ENCODE measurements at places on chromosomes 7 and 10.

- DNase-seq = no peak
Observed at GRCh38 chr7:117405519-117405918, 21.8 kb downstream of the ASZ1 start.

DNA sequence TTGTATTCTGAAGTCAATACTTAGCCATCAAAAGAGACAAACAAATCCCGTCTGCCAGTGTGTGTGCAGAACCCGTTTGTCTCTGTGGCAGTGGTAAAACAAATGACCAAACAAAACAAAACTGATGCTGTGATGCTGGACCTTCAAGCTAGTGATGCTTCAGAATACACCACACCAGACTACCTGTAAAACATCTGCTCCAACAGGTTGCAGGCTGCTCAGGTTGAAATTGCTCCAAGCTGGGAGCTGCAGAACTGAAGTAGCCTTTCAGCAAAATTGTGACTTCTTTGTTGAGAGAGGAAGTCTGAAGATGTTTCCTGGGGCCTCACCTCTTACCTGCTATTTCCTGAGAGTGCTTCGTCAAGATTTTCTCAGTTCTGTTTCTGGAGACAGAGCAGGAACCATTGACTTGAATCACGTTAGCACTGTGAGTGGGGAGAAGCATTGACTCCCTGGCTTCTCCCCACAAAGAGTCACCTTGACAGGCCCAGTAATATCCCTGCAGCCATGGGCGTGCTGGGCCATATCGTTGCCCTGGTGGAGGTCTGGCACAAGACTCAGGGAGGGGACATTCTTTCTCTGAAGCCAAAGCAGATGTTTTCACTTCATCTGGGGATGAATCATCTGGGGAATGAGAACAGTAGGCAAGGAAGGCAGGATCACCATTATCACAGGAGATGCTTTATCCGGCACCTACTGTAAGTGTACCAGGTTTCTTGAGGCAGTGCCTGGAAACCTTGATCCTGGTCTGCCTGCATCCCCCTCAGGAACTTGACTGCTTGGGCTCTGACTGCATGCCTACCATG lies 80.2 kb downstream of the RBM20 start:
- no peak for DNase-seq

DNA sequence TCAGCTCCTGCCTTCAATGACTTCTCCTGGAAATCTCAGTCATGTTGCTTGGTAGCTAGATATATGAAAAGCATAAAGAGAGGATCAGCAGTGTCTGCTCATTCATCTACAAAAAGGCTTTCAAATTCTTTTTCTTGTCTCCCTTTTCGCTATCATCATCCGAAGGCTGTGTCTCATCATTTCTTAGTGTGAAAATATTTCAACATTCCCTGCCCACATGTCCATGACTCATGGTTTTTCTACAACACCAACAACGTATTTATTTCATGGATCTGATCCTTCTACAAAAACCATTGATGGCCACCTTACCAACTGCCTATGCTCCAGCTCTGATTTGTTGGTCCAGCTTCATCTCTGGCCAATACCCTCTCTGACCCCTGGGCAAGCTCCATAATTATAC lies 472.5 kb upstream of the GHITM start:
- no peak for DNase-seq

GRCh38 chr7:118148930-118149329 lies 35.0 kb upstream of the LSM8 start:
- no peak for DNase-seq

- no peak for DNase-seq
Observed at GRCh38 chr10:29994811-29995210, 64.6 kb downstream of the JCAD start.

DNA sequence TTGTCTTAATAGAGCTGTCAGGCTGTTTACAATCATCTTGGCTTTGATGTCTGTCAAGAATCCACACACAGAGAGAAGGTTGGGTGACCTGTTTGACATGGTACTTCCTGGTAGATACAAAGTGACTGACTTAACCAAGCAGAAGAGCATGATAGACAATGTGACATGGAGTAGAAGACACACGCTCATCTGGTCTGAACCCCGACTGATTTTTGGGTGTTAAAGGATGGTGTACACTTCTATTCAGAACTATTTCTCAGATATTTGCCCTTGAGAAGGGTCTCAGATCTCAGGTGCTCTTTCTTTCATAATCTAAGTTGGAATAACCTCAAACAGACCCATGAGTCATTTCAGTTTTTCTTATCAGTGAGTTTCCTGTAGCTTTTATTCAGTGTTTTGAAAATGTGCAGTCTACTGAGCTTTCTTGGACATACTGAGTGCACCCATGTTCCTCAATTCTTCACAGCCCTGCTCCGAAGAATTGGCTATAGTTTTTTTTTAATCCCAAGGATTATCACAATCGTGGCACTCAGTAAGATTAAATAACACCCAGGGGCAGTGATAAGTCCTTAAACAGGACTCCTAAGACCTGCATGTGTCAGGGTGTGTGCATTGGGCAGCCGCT lies 46.4 kb upstream of the NXPH1 start:
- no peak for DNase-seq

- DNase-seq = no peak
Observed at GRCh38 chr7:152619027-152619739, 56.8 kb downstream of the XRCC2 start.

DNA sequence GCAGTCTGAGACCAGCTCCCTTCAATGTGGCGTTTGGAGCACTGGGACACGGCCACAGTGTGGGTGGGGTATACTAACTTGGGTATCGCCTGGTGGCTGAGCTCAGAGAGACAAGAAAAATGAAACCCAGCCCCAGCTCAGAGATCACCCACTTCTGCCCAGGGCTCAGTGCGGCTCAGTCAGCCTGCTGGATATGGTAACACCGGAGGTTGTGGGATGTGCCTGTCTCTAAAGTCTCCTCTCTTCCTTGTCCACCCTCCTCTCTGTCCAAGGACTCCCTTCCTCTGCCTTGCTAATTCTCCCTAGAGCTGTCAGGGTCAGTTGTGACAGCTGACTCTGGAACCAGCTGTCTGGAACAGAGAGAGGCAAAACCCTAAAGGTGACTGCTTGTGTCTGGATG lies 149.1 kb downstream of the PTPN20 start:
- no peak for DNase-seq

- DNase-seq = no peak
Observed at GRCh38 chr7:34463830-34464229, 194.2 kb upstream of the NPSR1 start.

GRCh38 chr10:11612021-11613001 lies 861 bp upstream of the USP6NL start:
- DNase-seq = peak; percentile 57

GRCh38 chr7:132596588-132596987 lies 20.3 kb upstream of the PLXNA4 start:
- no peak for DNase-seq

DNA sequence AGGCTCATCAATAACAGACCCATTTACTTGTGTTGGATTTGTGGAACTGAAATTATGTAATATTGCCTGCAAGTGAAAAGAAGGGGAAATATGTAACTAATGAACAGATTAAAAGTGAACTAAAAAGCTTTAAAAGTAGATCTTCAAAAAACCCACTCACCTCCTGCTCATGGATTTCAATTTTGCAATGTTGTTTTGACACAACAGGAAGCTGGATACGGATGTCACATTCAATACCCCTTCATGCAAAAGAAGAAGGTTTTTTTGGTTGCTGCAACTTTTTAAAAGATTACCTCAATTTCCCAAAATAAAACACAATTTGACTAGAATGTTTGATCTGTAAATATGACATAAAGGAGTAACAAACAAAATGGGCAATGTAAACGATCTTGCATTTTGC lies 3.3 kb downstream of the MKI67 start:
- no peak for DNase-seq

DNA sequence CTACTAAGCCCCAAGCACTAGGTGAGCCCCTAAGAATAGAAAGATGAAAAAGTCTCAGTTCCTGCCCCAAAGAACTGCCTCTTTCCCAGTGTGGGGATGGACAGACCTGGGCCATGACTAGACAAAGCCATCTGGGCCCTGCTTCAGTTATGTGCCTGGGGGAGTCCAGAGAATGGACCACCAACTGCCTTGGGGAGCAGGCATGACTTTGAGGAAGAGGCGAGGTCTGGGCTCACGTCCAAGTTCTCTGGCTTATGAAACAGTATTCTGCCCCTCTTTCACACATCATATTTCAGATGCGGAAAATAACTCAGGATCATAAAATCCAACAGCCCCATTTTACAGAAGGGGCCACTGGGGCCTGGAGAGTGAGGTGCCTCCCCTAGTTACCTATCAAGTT lies 80.3 kb downstream of the PLXNA4 start:
- no peak for DNase-seq

DNA sequence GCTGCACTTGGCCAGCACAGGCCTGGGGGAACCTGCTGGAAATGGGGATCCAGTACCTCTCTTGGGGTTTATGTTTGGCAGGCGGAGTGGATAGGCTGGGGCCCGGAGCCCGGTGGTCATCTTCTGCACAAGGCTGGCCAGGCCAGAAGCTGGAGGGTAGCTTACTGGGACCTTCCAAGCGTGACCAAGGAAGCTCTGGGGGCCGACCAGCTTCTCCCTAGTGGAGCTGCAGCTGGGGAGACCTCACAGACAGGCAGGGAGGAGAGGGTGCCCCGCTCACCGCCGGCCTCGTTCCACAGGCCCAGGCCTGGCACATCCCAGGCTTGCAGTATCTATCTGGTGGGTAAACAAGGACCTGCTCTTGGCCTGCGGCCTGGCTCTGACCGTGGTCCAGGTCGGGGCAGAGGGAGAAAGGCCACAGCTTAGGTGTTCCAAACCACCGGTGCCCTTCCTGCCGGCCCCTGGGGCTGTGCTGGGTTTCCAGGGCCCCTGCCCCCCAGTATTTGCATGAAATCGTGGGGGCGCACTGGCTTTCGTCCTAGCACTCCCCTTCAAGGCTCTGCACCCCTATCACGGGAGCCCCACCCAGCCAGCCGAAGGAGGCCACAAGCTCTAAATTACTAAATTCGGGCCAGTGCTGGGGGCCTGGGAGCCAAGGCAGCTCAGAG lies 1.5 kb upstream of the ELFN1 start:
- DNase-seq = no peak

DNA sequence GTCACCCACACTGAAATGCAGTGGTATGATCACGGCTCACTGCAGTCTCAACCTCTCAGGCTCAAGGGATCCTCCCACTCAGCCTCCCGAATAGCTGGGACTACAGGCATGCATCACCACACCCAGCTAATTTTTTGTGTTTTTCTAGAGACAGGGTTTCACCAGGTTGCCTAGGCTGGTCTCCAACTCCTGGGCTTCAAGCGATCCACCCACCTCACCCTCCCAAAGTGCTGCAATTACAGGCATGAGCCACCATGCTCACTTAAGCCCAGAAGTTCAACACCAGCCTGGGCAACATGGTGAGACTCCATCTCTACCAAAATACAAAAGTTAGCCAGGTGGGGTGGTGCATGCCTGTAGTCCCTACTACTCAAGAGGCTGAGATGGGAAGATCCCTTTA lies 33.5 kb downstream of the GDI2 start:
- no peak for DNase-seq

DNA sequence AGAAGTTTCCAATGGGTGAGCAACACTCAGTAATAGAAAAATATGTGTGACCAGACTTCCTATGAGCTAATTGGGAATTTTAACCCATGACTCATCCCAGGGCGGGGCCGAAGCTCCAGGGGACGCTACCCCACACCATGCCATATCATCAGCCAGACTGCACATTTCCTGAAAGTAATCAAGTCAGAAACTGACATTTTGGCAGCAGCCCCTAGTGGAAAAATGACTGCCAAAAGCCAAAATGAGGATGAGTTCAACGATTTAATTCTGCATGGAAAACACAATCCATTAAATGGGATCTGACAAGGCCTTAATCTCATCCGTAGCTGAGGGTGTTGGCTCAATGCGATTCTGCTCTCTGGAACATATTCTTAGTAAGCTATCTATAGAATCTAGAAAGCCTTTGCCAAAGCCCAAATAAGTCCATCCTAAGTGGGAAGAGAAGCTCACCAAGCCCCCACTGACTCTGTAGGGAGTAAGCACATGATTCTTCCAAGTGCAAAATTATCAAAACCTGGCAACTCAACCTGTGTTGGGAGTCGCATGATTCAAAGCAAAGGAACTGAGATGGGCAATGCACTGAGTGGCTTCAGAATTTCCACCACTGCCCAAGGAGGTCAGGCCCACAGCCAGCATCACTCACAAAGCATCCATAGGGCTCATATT lies 93.1 kb upstream of the PDE1C start:
- DNase-seq = no peak

DNA sequence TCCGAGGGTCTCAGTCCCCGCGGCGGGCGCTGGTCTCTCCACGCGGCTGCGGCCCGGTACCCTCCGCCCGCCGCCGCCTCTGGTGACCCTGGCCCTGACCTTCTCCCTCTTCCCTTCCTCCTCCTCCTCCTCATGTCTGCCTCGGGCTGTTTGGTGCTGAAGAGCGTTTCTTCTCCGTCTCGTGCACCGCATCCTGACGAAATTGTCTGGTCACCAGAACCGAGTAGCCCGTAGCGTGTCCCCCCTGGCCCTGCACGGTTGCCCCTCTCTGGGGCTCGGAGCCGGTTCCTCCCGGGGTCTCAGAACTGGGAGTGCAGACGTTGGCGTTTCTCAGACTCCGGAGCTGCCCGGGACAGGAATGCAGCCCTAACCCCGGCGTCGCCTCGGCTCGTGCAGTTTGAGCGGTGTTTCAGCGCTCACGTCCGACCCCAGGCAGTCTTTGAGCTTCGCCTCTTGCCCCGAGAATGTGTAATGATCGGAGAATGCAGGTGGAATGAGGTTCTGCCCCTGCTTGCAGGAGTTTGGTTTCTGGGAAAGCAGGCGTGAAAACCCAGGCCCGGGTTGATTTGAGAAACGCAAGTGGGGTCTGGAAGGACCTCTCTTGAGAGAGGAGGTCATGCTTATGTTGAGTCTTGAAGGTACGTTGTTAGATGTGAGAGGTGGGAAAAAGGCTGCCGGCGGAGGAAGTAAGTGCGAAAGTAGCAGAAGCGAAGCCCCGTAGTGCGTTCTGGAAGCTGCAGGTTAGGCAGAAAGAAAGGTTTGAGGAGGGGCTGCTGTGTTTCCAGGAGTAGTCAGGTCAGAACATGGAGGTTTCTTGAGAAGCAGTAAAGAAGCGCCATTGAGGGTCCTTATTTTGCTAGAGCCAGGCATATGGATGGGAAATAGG lies 743 bp downstream of the RBM17 start:
- DNase-seq = peak; percentile 48

DNA sequence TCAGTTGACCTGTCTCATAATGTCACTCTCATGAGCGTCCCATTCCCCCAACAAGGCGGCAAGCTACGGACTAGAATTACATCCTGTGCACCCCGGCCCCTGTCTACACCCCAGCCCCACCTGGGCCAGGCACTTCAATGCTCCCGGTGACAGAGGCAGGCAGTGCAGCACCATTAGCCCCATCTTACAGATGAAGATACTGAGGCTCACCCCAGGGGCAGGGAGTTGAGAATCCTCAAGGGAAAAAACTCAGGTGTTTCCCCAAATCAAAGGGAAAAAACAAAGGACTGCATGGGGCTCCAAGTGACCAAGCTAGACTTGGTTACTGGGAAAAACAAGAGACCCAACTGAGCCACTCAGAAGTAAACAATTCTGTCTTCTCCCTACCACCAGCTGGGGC lies 4.5 kb downstream of the DLG5 start:
- DNase-seq = no peak
